Stimulated activated CD8-positive, alpha-beta memory T cell treated with anti-CD3 and anti-CD28 coated beads, Interleukin-4, amount 100 ng/mL, for 48 hours (primary cell): ENCODE measurements at places on chromosomes 3 and 15.

DNA sequence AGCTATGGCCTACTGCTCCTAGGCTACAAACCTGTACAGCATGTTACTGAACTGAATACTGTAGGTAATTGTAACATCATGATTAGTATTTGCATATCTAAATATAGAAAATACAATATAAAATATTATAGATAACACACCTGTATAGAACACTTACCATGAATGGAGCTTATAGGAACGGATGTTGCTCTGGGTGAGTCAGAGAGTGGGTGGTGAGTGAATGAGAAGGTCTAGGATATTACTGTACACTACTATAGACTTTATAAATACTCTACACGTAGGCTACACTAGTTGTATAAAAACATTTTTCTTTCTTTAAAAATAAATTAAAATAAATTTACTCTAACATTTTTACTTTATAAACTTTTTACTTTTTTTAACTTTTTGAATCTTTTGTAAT is 224.0 kb upstream of the CBLB start:
- DNase-seq: no peak

DNA sequence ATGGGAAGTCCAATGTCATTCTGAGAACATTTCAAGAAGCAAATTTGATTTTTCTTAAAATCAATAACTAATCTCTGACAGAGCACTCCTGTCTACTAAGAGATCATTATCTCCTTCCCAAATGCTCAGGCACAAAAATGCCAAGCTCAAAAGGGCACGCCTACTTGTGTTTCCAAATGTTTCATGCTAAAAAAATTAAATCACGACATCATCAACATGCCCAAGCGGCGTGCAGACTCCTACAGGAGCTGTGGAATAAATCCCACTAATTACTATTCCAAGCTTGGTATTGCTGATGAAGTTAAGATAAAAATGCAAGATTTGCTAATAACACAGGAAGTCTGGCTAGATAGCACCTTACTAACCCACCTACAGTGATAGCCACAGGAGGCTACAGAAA is 140.8 kb downstream of the OSBPL10 start:
- no peak for DNase-seq

DNA sequence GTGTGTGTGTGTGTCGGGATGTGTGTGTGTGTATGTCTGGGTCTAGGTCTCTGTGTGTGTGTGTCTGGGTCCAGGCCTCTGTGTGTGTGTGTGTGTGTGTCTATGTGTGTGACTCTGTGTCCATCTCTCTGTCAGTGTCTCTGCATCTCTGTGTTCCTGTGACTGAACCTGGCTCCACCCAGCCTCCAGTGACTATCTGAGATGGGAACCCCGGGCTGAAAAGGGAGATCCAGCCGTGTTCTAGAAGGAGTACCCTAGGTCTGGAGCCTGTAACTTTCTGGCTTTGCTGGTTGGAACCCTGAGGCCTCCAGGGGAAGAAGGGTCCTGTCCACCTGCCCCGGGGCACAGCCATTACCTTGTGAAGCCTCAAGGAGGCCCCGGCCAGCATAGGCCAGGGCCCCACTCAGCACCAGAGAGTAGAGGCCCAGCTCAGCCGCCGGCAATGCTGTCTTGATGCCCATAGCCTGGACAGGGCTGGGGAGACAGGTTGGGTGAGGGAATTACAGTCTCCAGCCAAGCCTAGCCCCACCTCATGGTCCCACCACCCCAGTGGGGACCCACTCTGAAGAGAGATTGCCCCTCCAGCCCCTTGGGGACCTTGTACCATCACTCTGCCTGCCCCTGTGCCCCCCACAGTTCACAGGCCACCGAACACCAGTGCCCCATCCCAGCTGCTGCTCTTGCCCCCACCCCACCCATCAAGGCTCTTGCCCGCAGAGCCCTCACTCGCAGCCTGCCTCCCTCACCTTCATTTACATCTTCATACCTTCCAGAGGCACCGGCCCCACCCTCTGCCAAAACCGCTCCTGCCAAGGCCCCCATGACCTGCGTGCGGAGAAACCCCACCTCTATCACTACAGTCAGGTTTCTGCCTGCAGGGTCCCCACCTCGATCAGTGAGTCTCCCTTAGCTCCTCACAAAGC is 2.0 kb downstream of the HHATL start:
- DNase-seq: peak; percentile 5

- no peak for DNase-seq
Observed at GRCh38 chr15:72315706-72316370, 4.1 kb downstream of the CELF6 start.

DNA sequence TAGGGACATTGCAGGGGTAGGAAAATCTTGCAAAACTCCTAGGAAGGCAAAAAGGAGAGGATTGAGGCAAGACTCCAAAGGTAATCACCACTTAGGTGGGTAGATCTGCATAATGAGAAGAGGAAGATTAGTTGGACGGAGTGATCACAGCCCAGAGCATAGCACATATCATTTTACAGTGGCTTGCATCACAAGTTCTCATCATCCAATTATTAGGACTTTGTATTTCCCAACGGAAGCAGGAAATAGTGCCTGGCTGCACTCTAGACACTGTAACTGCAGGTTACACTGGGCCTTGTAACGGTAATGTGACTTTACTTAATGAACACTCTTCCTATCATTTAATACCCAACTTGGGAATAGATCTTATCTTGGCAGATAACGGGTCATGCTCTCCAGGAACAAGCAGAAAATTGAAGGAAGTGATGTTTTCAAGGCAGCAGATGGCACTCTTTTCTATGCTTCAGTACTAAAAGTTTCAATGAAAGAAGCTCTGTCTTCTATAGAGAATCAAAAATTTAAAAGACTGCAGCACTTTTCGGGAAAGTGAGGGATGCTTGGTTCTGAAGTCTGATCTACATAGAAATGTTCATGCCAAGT is 101.9 kb upstream of the KCNMB2 start:
- no peak for DNase-seq

- no peak for DNase-seq
Observed at GRCh38 chr3:134883697-134884385, 88.8 kb downstream of the EPHB1 start.

GRCh38 chr3:194667363-194667762 is 4.6 kb downstream of the LSG1 start:
- no peak for DNase-seq

DNA sequence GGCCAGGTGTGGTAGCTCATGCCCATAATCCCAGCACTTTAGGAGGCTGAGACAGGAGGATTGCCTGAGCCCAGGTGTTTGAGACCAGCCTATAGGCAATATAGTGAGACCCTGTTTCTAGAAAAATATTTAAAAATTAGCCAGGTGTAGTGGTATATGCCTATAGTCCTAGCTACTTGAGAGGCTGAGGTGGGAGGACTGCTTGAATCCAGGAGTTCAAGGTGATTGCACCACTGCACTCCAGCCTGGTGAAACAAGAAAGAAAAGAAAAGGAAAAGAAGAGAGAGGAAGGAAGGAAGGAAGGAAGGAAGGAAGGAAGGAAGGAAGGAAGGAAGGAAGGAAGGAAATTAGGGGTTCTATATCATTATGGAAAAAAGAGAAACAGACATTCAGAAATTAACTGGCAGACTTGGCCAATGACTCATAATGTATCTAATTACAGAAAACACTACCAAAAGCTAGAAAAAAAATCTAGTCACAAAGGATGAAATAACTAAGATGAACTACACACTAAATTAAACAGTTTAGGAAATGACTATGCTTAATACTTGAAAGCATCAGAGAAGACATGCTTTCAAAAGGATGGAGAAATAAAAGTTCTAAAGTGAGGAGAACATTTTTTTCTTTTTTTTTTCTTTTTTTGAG is 45.4 kb upstream of the TERB2 start:
- DNase-seq: no peak

GRCh38 chr3:9081184-9081818 is 118.0 kb upstream of the RAD18 start:
- DNase-seq: no peak

DNA sequence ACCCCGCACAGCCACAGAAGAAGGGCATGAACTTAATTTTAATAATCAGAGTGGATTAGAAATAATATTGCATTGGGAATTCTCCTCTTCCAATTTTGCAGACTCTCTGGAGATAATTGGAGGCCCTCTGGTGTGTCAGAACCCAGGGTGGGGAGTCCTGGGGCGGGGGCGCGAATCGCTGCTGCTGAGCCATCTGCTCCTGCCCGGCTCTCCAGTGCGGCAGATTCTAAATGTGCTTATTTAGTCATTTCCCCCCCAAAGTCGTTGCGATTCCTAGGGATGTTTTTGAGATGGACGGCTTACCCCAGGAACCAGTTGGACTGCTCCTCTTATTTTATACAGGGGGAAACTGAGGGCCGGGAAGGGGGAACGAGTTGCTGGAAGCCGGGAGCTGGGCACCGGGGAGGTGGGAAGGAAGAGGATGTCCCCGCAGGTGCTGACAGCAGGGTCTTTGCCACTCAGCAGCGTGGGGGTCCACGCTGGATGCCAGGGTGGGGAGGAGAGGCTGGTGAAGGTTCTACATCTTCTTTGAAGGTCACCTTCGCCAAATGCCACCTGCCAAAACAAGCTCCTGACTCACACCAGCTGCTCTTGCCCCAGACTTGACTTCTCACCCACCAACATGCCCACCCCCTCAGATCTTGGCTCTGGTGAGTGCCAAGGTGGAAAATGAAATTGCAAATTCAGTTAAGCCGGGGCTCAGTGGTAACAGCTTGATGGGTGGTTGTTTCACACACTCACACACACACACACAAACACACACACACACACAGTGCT is 91.3 kb upstream of the PRR23E start:
- DNase-seq: no peak

- no peak for DNase-seq
Observed at GRCh38 chr15:27123291-27123690, 152.3 kb downstream of the GABRG3 start.

DNA sequence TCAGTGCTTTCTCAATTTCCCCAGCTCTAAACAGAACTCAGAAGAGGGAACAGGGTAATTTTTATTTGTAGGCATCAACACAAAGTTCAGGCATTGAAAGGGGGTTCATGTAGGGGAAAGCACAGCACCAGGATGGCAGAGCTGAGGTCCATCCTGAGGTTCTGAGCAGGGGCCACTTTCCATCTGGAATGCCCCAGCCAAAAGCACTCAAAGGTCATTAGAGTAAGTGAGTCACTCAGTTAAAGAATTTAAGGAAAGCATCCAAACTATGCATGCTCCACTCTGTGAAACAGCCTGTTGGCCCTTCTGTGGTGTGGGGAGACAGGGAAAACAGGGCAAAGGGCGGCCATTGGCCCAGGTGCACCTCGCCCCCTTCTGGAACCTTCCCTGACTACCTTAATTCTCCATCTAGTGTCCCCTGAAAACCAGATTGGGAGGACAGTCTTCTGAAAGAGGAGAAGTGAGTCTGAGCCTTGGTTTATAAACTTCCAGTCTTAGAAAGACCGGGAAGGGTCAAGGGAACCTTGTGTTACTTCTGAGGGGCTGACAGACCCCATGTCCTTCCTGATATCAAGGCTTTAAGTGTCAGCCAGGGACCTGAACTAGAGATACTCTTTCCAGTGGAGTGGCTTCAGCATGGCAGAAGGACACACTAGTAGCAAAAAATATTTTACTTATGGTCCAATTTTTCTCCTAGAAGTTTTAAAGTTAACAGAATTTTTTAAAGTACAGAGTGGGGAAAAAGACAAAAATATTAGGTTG is 133.3 kb downstream of the MYLK start:
- DNase-seq: no peak

DNA sequence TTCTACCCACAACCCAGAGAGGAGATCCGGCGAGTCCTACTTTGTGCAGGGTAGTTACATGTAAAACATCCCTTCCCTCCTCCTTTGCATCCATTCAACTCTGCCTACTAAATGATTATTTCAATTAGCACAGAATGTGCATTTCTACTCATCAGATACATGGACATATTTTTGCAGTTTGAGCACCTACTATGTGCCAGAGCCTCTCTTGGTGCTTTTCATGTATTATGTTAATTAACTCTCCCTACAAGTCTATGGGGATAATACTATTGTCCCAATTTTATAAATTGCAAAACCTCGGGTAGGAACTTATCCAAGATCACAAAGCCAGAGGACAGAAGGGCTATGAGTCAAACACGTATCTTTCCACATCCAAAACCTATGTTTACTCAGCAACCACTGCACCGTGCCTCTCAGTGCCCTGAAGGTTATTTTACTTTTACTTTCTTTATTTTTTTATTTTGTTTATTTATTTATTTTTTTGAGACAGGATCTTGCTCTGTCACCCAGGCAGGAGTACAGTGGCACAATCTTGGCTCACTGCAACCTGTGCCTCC is 432.8 kb downstream of the MAGI1 start:
- DNase-seq: no peak
